ENCODE measurements at places on chromosomes 13 and 19.

- DNase-seq = no peak
Observed at GRCh38 chr13:100517728-100518127, 70.9 kb downstream of the GGACT start.

- no peak for DNase-seq
Observed at GRCh38 chr13:110726726-110727125, 13.2 kb downstream of the ING1 start.

GRCh38 chr19:28028881-28029444, 1184.0 kb downstream of the UQCRFS1 start:
- DNase-seq = no peak

DNA sequence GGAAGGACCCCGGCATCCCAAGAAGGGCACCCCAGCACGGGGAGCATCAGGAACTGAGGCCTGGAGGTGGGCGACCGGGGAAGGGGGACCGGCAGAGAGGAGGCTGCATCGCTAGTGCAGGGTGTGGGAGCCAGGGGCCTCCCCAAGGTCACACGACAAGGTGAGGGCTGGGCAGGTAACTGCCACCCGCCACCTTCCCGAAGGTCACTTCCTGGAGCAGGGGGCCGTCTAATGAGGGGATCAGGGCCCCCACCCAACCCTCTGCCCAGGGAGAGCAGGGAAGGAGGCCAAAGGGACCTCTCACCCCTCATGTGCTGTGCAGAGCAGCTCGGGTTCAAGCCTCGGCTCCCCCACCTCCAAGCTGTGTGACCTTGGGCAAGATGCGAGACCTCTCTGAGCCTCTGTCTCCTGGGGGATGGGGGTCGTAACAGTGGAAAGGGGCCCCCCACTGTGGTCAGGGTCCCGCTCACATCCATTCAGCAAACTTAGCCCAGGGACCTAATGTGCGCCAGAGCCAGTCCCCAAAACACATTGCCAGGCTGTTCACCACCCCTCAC, 6.0 kb downstream of the ZBTB7A start:
- DNase-seq = no peak

DNA sequence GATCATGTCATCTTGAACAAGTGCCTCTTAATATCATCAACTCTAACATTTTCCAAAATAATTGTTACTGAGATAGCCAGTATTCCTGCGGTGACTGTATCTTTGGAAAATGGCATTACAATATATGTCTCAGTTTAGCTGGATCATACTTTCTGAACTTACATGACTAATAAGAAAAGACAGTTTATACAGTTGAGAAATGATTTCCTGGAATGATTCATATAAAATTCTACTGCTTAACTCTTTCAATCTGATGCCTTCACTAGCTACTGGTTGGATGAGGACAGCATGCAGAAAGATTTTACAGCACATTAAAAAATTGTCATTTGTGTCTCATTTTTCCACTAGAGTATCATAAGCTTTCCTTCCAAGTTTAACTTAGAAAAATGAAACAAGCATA, 302.1 kb downstream of the PCDH17 start:
- no peak for DNase-seq

- no peak for DNase-seq
Observed at GRCh38 chr13:112615391-112615790, 27.4 kb upstream of the TUBGCP3 start.

GRCh38 chr13:63773476-63773875, 2357.8 kb upstream of the PCDH20 start:
- DNase-seq = no peak

- DNase-seq = no peak
Observed at GRCh38 chr19:50723069-50723468, at the start of gene CLEC11A. Gene CLEC11A (plus strand): TSS chr19:50723364. CDS start chr19:50723526, 162 bp downstream.

- no peak for DNase-seq
Observed at GRCh38 chr13:110615005-110615321, 382 bp upstream of the NAXD start.

- DNase-seq = no peak
Observed at GRCh38 chr13:41271456-41272285, 8.3 kb upstream of the MTRF1 start.

All from BE2C (cell line).